Stimulated activated CD4-positive, alpha-beta T cell treated with anti-CD3 and anti-CD28 coated beads, Interleukin-2, amount 100 ng/mL, for 4 hours (primary cell): ENCODE measurements at places on chromosomes 6 and 20.

DNA sequence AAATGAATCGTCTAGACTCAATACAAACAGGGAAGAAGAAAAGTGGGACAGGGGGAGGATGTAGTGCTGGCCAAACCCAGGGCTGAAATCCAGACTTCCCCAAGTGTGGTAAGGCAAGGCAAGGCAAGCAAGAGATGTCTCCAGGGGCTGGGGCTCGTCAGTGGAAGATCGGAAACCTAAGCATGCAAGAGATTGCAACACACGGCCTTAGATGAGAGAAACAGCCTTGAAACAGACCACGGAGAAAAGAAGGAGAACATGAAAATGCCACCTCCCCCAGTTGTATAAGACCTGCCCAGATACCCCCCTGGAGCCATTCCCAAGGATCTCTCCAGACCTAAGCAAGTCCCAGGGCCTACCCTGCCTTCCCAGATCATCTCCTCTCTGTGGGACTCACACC lies 20.0 kb downstream of the VEGFA start:
- DNase-seq, result no peak

DNA sequence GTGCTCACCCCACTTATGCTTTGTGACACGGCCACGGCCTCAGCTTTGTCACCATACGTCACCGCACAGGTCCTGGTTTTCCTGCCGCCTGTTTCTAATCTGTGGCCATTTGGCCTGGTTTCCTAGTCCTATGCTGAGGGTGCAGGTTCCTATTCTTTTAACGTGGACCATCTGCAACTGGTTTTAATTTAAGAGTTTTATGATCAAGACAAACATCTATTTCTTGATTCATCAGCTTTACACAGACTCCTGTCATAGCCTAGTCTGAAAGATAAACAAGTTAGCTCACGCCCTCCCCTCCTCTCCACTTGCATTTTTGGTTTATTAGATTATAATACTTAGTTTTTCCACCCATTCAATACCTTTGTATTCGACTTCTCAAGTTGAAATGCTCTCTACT lies 97.5 kb upstream of the RPS6KA2 start:
- no peak for DNase-seq

- no peak for DNase-seq
Measured at GRCh38 chr6:110633731-110634213, 157.4 kb upstream of the SLC22A16 start.

DNA sequence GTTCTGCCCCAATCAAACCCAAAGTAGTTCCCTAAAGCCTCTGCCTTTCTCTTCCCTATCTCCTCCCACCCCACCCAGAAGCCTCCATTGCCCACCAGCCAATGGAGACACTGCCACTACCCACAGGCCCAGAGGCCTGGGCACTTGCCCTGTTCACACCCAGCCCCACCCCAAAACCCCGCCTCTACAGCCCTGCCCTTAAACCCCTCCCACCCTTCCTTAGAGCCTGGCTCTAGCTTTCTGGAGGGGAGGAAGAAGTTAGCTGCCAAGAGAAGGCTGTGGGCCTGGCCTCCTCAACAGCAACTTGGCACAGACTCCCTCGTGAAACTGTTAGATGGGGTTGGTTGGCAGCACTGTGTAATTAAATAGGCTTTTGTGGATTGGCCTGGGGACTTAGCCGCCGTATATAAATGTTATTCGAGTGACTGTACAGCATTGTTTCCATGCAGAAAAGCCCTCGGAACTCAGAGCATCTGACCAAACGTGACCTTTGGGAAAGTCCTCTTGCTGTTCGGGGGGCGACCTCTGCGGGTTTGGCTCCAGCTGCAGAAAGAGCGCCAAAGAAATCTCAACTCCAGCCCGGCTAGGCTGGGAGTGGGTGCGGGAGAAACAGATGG lies 31.4 kb downstream of the COL11A2 start:
- DNase-seq, result no peak

DNA sequence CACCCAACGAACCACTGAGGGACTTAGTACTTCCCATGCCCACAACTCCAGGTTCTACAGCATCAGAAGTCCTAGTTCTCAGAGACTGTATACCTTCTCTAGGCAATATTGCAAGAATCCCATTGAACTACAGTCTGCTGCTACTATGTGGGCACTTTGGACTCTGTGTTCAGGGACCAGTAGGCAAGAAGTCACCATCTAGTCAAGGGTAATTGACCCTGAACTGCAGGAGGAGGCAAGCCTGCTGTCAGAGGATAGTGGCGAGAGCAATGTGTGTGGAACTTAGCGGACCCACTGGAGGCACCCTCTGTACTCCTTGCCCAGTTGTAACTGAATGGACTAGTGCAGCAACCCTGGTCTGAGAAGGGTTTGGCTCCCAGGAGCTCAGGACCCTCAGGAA lies 15.7 kb downstream of the HEBP2 start:
- no peak for DNase-seq

DNA sequence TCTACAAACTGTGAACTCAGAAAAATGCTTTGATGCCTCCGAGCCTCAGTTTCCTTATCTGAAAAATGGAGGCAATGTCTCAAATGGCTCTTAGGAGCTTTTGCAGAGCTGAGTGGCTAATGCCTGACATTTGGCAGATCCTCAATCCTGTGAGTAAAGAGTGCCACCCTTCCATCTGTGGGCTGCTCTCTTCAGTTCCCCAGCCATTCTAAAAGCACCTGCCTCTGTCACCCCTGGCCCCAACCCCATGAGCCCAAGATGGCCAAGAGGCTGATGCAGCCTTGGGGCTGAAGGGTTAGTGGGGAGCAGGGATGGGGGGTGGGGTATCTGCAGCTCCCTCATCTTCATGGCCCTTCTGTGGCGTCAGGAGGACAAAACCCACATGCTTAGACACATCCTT lies 14.5 kb upstream of the GUCA1A start:
- no peak for DNase-seq

DNA sequence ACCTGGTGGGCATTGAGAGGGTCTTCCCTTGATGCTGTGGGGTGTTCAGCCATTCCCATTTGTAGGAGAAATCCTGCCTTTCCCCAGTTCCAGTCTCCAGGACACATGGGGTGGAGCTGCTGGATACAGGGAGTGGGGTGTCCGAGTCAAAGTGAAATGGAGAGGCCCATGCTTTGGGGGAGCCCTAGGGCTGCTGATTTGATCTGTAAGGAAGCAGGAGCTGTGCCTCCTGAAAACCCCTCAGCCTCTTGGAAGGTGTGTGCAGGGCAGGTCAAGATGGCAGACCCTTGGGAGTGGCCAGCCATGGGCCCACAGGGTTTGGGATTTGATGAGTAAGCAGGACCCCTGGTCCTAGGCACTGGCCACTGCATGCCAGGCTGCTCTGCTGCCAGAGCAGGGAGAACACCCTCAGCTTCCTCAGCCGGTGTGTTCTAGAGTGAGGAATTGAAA lies 82.0 kb downstream of the SERAC1 start:
- no peak for DNase-seq

DNA sequence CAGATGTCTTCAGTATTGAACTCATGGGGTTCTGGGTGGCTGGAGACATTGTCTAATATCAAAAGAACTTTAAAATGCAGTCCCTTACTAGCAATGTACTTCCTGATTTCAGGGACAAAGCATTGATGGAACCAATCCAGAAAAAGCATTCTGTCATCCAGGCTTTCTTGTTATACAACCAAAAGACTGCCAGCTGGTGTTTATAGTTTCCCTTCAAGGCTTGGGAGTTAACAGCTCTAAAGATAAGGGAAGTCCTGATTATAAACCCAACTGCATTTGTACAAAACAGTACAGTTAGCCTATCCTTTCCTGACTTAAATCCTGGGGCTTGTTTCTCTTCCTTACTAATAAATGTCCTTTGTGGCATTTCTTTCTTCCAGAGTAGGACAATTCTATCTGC lies 160.0 kb downstream of the COL21A1 start:
- no peak for DNase-seq

DNA sequence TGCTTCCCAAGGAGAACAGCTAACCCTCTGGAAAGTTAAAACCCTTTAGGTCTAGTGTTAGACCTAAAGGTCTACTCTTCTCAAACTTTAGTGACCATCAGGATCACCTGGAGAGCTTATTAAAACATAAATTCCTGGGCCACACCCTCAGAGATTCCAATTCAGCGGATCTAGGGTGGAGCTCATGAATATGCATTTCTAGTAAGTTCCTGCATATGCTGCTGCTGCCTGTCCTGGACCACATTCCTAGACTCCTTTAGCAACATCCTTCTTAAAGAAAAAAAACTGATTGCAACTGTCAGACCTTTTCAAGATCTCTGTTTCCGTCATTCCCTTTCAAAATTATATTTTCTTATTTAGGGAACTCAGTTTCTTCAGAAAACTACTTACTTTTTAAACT lies 31.2 kb downstream of the SNAP25 start:
- DNase-seq, result no peak

DNA sequence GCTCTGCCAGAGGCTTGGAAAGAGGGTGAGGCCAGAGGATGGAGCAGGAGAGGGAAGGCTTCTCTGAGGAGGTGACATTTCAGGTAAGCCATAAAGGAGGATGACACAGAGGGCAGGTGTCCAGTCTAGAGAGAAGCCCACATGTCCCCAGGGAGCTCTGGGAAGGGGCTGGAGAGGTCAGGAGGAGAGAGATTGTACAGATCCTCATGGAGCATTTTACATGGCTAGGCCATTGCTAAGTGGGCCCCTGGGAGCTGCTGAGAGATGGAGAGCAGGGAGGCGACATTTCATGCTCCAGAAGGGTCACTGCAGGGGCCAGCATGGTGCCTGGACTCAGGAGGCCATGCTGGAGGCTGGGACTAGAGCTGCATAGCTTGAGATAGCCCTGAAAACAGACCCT lies 124.5 kb downstream of the TOX2 start:
- DNase-seq, result no peak

DNA sequence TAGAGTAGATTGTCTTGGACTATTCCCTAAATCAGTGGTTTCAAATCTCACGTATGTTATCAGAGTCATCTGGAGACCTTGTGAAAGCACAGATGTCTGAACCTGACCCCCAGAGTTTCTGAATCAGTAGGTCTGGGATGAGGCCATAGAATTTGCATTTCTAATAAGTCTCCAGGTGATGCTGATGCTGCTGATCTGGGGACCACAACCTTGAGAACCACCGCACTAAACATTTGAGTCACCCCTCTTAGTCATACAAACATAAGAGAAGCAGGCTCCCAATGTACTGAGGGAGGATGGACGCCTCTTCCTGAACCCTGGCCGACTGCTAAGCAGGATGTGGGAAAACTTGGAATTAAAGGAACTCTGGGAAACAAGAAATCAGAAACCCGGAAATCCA lies 187.8 kb upstream of the PRDM1 start:
- DNase-seq, result no peak

DNA sequence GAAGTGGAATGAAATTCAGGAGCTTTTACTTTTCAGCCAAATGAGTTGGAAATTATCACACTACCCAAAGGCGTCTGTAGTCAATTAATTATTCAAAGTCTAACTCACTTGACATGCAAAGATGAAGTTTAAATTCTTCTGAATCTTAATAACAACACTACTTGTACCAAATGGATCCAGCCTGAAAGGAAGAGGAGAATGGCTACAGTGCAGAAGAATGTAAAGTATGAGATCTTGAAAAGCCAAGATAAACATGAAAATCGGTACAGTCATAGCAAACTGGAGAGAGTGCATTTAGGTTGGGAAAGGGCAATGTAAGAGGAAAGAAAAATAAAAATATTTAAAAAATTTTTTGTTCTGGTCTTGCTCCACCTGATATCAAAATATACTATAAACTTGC lies 195.5 kb downstream of the SIM1 start:
- DNase-seq, result no peak

- DNase-seq, result no peak
Measured at GRCh38 chr6:37041521-37041920, 36.1 kb downstream of the FGD2 start.

DNA sequence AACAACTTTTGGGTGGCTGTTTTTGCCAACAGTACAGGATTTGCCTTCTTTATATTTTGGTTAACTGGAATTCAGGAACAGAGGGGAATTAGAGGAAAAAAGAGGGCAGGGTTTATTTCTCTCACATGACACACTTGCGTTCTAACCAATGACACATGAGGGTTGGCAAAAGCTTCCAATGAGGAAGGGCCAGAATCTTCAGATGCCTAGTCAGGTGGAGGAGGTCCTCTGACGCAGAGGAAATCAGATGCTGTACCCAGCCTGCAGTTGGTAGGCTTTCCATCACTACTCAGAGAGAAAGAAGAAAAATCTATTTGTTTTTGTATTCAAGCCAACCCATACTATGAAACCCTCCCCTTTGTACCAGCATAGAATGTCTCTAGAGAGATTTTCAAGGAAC lies 20.8 kb downstream of the TM9SF4 start:
- no peak for DNase-seq

DNA sequence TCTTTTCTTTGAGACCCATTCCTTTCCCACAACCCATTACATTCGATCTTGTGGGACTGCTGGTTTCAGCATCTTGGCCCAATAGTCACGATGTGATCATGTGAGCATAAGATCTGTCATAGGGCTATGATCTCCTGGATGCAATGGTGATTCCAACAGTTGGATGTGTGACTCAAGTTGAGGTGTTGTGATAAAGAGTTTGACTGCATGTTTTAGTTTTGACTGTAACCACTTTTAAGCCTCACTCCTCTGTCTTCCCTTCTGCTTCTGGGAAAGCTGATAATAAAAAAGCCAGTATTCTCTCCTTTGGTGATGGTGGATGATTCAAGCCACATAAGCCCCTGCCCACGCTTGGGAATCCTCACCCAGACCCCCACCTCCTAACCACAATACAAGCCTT lies 117.0 kb upstream of the ASCC3 start:
- DNase-seq, result no peak

DNA sequence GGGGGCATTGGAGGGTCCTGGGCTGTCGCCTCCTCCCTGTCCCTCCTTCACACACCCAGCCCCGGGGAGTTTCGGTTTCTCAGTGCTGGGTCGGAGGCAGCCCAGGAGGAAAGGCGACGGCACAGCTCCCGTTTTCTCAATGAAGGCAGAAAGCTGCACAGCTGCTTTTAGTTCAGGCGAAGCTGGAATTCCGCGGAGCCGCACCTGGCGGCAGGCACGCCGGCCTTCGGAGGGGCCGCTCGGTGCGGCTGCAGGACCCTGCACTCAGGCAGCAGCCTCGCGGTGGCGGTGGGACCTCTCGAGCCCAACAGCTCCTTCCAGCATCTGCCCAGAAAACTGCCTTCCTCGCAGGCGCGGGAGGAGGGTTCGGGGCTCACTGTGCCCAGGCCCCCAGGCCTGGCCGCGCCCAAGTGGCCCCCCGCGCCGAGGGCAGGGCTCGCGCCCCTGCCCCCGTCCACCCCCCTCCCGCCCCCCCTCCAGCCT lies 4.6 kb downstream of the FOXQ1 start:
- DNase-seq, result no peak

DNA sequence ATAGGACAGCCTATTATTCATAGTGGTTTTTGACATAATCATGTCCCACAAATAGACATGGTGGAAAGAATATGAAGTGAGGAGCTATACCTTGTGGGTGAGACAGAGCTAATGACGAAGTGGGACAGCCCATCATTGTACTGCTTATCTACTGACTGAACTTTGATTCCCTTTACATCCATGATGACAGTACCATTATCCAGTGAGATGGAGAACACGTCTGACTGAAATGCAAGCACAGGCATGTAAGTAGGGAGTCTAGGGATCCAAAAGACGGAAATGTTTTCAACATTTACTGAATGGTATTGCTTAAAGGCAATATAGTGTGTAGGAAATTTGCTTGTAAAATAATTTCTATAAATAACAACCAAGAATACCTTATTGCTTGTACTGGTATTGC lies 43.5 kb downstream of the FAM229B start:
- no peak for DNase-seq

GRCh38 chr20:44022464-44022863 lies 107.8 kb downstream of the TOX2 start:
- no peak for DNase-seq
